ENCODE measurements at places on chromosomes 4 and X. TPM values are rescaled to one million over a fixed set of nuclear protein-coding genes. Genes with fewer than 3 reads are reported as not detected.
A peak's percentile ranks its signal among the peaks of the same experiment; 100 is the strongest.

The NALF2 gene
- total RNA-seq = not detected

DNA sequence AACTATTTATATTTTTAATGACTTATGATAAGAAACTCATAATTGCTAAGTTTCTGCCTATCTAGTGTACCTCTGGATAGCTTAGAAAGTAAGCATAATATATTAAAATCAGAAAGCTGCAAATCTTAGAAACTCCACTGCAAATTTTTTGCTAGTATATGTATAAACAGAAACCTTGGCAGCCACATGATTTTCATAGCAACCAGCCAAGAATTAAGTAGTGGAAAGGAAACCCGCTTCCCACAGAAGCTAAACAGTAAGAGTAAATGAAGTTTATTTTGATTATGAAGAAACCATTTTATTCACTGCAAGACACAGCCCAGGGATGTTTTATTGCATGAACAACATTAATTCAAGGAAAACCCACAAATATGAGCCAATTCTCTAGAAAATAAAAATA lies 872.5 kb upstream of the ADGRL3 start:
- DNase-seq = no peak
- H3K4me3 ChIP-seq = no peak overlapping the region
- no peaks in the 10 kb centered on the region for H3K27me3 ChIP-seq
- no peak overlapping the region for H3K27ac ChIP-seq

The MBNL3 gene
- 14.0 TPM for total RNA-seq

The ABCG2 gene
- 0.54 TPM for total RNA-seq

The VEGFC gene
- total RNA-seq = not detected

GRCh38 chr4:82921795-82922194 lies 21.3 kb downstream of the THAP9 start:
- H3K4me1 ChIP-seq = no peaks in the 10 kb centered on the region
- DNase-seq = no peak
- H3K4me3 ChIP-seq = no peak overlapping the region
- no peak overlapping the region for H3K27ac ChIP-seq
- no peaks in the 10 kb centered on the region for H3K27me3 ChIP-seq
- H3K36me3 ChIP-seq = no peaks in the 10 kb centered on the region

GRCh38 chr4:133147921-133148689 lies 989 bp upstream of the PCDH10 start:
- H3K36me3 ChIP-seq = no peaks in the 10 kb centered on the region
- H3K27me3 ChIP-seq = peaks cover 11% of the 10 kb centered on the region
- no peaks in the 10 kb centered on the region for H3K4me1 ChIP-seq
- no peak overlapping the region for H3K27ac ChIP-seq

DNA sequence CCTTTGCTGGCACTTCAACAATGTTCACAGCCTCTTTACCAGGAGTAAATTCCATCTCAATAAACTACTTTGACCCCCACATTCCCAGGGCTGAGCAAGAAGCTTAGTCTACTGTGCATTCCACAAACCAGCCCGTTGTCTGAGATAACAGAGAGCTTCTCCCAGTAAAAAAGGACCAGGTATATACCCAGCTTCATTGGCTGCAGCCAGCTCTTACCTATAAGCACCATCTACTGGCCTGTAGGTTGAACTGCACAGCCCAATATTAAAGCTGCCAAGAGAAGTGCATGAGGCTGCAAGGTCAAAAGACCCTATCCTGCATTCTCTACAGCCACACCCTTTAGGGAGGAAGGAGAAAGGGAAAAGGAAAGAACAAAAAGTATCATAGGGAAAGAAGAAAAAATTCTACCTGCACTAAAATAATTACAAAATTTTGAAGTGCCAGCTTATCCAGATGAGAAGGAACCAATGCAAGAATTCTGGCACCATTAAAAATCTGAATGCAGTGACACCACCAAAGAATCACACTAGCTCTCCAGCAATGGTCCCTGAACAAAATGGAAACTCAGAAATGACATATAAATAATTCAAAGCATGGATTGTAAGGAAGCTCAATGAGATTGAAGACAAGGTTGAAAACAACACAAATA lies 45.7 kb upstream of the INTU start:
- H3K27ac ChIP-seq = no peak overlapping the region
- no peak for DNase-seq
- no peaks in the 10 kb centered on the region for H3K36me3 ChIP-seq
- H3K27me3 ChIP-seq = no peaks in the 10 kb centered on the region

GRCh38 chrX:45196701-45197100 lies 4.0 kb downstream of the DIPK2B start:
- H3K27me3 ChIP-seq = peaks cover 10% of the 10 kb centered on the region
- H3K36me3 ChIP-seq = no peaks in the 10 kb centered on the region
- H3K4me3 ChIP-seq = no peak overlapping the region
- H3K4me1 ChIP-seq = no peaks in the 10 kb centered on the region

The HSFX3 gene
- not detected for total RNA-seq

The ERVMER34-1 gene
- not detected for total RNA-seq

The PHOX2B gene
- not detected for total RNA-seq

- H3K27ac ChIP-seq = peak within 1 kb of the TSS; percentile 83
- H3K4me3 ChIP-seq = peak within 1 kb of the TSS; percentile 93
- H3K36me3 ChIP-seq = no peaks in the 10 kb centered on the region
- H3K27me3 ChIP-seq = no peaks in the 10 kb centered on the region
- DNase-seq = peak; percentile 82
- H3K4me1 ChIP-seq = peaks cover 19% of the 10 kb centered on the region
Measured at GRCh38 chrX:46836701-46837557, at the start of gene RP2. RP2 (plus strand) TSS chrX:46837043; CDS start chrX:46837101, 58 bp downstream.

The GLRA2 gene
- not detected for total RNA-seq

The USP46 gene
- total RNA-seq = 9.6 TPM

The SLC26A1 gene
- 0.37 TPM for total RNA-seq

GRCh38 chrX:13545726-13546125 lies 23.7 kb upstream of the EGFL6 start:
- H3K27ac ChIP-seq = no peak overlapping the region
- no peaks in the 10 kb centered on the region for H3K4me1 ChIP-seq
- H3K27me3 ChIP-seq = peaks cover 2% of the 10 kb centered on the region

GRCh38 chr4:175125410-175126068 lies 207.4 kb downstream of the ADAM29 start:
- no peak overlapping the region for H3K4me3 ChIP-seq
- no peak overlapping the region for H3K27ac ChIP-seq
- no peaks in the 10 kb centered on the region for H3K36me3 ChIP-seq
- no peaks in the 10 kb centered on the region for H3K27me3 ChIP-seq
- no peak for DNase-seq

GRCh38 chr4:56220261-56220660 lies 167.0 kb downstream of the AASDH start:
- no peaks in the 10 kb centered on the region for H3K27me3 ChIP-seq
- no peaks in the 10 kb centered on the region for H3K36me3 ChIP-seq
- no peak overlapping the region for H3K27ac ChIP-seq
- no peaks in the 10 kb centered on the region for H3K4me1 ChIP-seq

- H3K27ac ChIP-seq = no peak overlapping the region
- H3K4me1 ChIP-seq = no peaks in the 10 kb centered on the region
- no peak for DNase-seq
- no peaks in the 10 kb centered on the region for H3K27me3 ChIP-seq
- no peak overlapping the region for H3K4me3 ChIP-seq
- no peaks in the 10 kb centered on the region for H3K36me3 ChIP-seq
Measured at GRCh38 chr4:10623862-10624261, 60.7 kb downstream of the CLNK start.

DNA sequence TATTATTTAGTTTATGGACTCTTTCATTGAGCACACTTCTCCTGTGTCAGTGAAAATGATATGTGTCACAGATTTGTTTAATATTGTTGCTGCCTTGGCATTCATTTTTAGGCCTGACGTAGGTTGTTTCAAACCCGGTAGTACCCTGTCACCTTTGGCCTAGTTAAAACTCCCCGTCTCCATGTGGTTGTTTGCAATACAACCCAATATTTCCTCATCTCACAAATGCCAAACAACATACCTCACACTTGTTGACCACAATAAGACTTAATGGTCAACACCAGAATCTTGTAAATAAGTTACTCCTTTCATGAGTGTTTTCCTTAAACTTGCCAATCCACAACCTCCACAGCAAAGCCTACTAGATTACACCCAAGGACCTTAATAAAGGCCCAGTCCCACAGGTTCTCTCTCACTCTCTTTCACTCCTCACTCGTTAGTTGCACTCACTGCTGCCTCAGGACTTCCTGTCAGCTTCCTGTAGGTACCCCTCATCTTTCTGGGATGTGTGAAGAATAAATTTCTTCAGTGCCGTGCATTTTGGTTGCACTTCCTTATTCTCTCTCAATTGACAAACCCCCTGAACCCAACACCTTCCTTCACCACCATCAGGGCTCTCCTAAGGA lies 31.3 kb downstream of the IL13RA2 start:
- no peak overlapping the region for H3K4me3 ChIP-seq
- no peak overlapping the region for H3K27ac ChIP-seq
- DNase-seq = no peak
- H3K4me1 ChIP-seq = no peaks in the 10 kb centered on the region
- H3K27me3 ChIP-seq = no peaks in the 10 kb centered on the region

- H3K27ac ChIP-seq = no peak overlapping the region
- H3K36me3 ChIP-seq = no peaks in the 10 kb centered on the region
- H3K4me3 ChIP-seq = no peak overlapping the region
Measured at GRCh38 chr4:145828802-145829485, 109.7 kb downstream of the ZNF827 start.

DNA sequence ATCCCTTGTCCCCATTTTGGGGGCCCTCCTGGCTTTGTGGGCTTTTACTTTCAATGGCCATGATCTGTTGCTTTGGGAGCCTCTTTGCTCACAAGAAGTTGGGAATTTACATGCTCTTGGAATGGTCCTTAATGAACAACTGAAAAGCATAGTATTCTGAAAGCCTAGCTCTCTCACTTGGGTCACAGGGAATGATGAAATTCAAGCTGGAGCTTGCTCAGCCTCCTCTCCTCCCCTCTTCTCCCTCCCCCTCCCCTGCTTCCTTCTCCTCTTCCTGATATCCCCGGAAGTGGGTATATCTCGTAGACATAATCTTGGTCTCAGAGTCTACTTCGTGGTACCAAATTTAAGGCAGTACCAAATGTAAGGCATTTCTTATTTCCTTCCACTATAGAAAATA lies 400.6 kb upstream of the NR3C2 start:
- H3K36me3 ChIP-seq = no peaks in the 10 kb centered on the region
- no peak overlapping the region for H3K4me3 ChIP-seq
- no peaks in the 10 kb centered on the region for H3K4me1 ChIP-seq
- H3K27ac ChIP-seq = no peak overlapping the region
- no peaks in the 10 kb centered on the region for H3K27me3 ChIP-seq

DNA sequence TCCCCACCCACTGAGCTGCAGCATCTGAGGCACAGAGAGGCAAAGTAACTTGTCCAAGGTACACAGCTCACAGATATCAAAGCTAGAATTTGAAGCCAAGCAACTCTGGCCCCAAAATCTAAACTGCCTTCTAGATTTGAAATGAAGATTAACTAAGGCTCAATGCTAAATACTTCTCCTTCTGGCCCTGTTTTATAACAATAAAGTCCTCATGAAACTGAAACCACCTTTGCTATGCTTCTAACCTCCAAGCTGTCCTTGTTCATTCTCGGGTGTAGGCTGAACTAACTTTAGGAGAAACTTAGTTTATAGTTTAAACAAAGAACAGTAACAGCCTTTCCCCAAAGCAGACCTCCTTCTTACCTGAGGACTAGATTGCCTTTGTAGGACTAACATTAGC lies 93.6 kb downstream of the DCTD start:
- H3K4me3 ChIP-seq = no peak overlapping the region
- H3K27me3 ChIP-seq = no peaks in the 10 kb centered on the region
- DNase-seq = no peak
- H3K36me3 ChIP-seq = no peaks in the 10 kb centered on the region
- no peaks in the 10 kb centered on the region for H3K4me1 ChIP-seq

DNA sequence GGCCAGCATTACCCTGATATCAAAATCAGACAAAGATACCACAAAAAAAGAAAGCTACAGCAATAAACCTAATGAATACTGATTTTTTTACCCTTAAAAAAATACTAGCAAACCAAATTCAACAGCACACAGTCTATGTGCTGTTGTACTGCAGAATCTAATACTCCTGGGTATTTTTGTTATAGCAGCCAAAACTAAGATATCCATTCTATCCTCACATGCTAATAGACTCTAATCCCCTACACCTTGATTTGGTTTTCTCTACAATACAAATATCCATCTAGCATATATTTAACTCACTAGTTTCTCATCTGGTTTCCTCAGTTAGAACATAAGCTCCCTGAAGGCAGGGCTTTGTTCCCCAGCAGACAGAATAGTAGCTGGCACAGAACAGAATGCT lies 12.4 kb downstream of the CLOCK start:
- peaks cover 24% of the 10 kb centered on the region for H3K4me1 ChIP-seq
- H3K36me3 ChIP-seq = no peaks in the 10 kb centered on the region
- H3K4me3 ChIP-seq = no peak overlapping the region
- DNase-seq = no peak
- H3K27ac ChIP-seq = no peak overlapping the region
- H3K27me3 ChIP-seq = no peaks in the 10 kb centered on the region

The THOC2 gene
- 89.5 TPM for total RNA-seq

DNA sequence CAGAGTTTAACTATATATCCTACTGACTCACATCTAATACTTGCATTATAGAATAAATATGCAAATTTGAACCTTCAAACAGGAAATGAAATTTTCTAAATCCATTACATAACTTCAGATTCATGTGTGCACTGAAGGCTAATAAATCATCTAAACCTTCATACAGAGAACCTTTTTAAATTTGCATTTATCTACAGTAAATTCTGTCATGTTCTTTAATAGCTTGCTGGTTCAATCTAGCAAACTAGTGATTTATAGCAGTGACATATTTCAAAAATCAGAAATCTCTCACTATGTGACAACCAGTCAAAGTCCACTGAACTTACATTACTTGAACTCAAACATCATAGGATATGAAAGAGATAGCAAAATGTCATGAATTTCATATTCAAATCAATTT lies 65.1 kb downstream of the LRBA start:
- H3K27ac ChIP-seq = no peak overlapping the region
- no peaks in the 10 kb centered on the region for H3K27me3 ChIP-seq
- H3K4me3 ChIP-seq = no peak overlapping the region
- no peak for DNase-seq

The FGG gene
- not detected for total RNA-seq

- no peaks in the 10 kb centered on the region for H3K36me3 ChIP-seq
- DNase-seq = no peak
- H3K4me1 ChIP-seq = peaks cover 28% of the 10 kb centered on the region
- H3K27ac ChIP-seq = no peak overlapping the region
- H3K27me3 ChIP-seq = no peaks in the 10 kb centered on the region
Measured at GRCh38 chr4:139655116-139655515, 10.5 kb upstream of the MGST2 start.

DNA sequence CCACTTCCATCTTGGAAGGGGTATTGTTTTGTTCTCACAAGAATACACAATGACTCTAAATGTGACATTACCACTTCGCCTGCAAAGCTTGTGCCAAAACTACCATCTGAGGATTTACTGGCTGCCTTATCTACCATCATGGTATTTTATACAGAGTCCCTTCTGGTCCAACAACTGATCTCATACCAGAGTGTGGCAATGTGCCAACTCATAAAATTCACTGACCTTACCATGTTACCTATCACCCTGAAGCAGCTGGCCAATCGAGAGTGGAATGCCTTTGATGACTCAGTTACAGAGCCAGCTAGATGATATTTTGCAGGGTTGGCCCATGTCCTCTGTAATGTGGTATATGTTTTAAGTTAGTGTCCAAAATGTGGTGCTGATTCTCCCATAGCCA lies 3.8 kb upstream of the SERPINA7 start:
- no peak for DNase-seq
- H3K4me3 ChIP-seq = no peak overlapping the region
- H3K27me3 ChIP-seq = no peaks in the 10 kb centered on the region
- no peaks in the 10 kb centered on the region for H3K4me1 ChIP-seq

Measured in CD4-positive, CD25-positive, alpha-beta regulatory T cell (primary cell).